Ovary (tissue), 10 donors: ENCODE measurements at places on chromosomes 13 and 19. TPM values are rescaled to one million over a fixed set of nuclear protein-coding genes. Genes with fewer than 3 reads are reported as not detected.
A peak's percentile ranks its signal among the peaks of the same experiment; 100 is the strongest.

DNA sequence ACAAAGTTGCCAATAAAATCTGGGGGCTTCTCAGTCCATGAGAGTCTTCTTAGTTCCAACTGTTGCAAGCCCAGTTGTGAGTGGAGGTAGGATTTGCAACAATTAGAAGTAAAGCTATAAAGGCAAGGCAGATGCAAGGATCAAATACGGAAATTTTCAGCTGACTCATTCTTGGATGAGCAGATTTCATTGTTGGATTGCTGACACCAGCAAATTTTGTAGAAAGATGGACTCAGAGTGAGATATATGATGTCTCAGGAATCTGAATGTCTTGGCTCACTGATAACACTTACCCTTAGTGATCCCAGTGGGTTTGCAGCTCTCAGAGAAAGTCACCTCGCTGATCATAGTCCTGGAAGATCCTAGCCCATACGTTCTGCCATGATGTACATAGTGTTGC, 209.0 kb downstream of the GPC6 start:
- no peak for DNase-seq

DNA sequence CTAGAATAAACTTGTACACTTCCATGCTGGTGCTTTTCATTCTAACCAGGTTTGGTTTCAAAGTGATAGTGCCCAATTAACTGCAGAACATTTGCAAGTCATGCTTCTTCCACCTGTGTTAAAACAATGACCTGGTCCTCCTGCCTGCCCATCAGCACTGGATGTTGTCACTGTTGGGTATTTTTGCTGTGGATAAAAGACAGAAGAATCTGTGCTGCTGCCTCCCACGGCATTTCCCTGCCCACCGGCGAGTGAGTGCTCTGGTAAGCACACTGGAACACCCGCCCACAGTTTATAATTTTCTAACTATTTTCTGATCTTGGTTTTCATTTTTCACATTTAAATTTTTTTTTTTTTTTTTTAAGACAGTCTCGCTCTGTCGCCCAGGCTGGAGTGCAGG, 2.3 kb upstream of the AKAP8 start:
- no peak for DNase-seq

GRCh38 chr19:38277969-38278680, 13.8 kb downstream of the SPINT2 start:
- peak; percentile 78 for DNase-seq

- no peak for DNase-seq
These were observed 84.0 kb downstream of the ATP11A start for GRCh38 chr13:112773601-112774447.

DNA sequence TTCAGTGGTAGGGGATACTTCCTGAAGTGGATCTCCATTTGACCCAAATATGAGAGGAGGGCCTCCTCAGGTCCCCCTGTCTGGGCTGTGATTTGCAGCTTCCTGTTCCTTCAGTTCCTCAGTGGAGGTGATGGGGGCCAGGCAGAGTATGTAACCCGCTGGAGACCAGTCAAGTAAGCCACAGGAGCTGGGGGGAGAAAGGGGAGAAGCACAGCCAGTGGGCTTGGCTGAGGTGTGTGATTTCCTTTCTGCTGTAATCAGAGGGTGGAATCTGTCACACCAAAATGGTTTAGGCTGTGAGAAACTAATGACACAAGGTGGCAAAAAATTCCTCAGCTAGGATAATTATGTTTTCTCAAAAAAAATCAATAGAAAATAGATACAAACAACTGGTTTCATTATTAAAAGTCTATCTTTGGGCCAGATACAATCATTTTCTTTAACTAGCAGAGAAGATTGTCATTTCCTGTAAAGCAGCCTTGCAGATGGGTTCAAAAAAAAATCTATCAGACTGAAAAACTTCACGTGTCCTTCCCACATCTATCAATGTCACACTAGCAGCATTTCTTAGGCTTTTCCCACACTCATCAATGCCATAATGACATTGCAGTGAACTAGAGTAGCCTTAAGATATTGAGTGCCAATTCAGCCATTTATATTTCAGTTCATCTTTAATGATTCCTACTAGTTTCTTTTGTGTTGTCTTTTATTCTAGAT, 1660.3 kb downstream of the EFNB2 start:
- no peak for DNase-seq

ANGPTL8 gene
- polyA plus RNA-seq, result 0.86 TPM

DNA sequence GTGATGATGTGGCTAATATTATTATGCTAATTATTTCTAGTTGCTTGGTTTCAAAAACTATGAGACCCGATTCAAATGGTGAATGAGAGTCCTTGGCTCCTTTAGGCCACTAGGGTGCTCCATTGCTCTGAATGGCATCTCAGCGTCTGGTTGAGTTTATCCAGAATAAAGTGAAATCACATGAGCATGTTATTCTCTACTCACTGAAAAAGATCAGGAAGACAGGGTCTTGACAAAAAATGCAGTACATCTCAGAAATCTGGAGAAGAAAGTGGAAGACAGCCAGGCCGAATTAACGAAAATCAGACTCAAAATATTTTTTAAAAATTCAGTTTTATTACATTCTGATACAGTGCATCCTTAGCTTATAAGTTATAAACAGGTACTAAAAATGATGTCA, 516.2 kb downstream of the MYO16 start:
- peak; percentile 36 for DNase-seq

- DNase-seq, result no peak
These were observed 4.9 kb upstream of the CARM1 start for GRCh38 chr19:10866495-10866894.

DNA sequence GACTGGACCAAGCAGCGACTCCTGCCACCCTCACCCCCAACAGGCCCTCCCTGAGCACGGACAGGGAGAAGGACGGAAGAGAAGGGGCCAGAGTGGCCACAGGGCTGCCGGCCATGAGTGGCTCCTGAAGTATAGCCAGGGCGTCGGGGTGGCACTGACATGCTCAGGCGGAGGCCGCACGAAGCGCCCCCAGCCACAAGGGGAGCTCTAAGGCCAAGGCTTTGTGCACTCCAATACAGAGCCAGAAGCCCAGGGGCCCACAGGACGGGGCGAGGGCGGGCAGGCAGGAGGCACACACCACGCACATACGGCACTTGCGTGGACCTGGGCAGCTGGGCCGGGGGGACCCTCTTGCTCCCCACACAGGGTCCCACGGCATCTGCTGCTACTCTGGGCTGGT, 52.0 kb downstream of the KLF2 start:
- DNase-seq, result no peak

GRCh38 chr19:21699197-21699596, 68.2 kb downstream of the ZNF100 start:
- no peak for DNase-seq

ANKRD24 gene
- 1.3 TPM for polyA plus RNA-seq

DNA sequence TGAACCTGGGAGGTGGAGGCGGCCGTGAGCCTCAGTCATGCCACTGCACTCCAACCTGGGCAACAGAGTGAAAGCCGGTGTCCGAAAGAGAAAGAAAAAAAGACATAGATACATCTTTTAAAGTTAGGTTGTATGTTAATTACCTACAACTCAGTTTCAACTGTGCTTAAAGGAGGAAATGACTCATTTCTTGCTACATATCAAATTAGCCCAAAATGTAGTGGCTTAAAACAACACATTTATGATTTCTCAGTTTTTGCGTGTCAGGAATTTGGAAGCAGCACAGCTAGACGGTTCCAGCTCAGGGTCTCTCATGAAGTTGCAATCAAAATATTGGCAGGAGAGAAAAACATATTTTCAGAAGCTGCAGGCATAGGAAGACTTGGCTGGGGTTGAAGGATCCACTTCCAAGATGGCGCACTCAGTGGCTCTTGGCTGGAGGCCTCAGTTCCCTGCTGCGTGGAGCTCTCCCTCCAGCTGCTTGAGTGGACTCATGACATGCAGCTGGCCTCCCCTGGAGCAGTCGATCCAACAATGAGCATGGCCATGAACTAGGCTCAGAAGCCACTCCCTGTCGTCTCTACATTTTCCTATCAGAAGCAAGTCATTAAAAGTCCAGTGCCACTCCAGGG, 7.1 kb downstream of the LDLR start:
- peak; percentile 62 for DNase-seq

CGB3 gene
- polyA plus RNA-seq, result not detected

GRCh38 chr13:92954746-92955145, 271.9 kb upstream of the GPC6 start:
- DNase-seq, result no peak

NAPSA gene
- 0.87 TPM for polyA plus RNA-seq

DNA sequence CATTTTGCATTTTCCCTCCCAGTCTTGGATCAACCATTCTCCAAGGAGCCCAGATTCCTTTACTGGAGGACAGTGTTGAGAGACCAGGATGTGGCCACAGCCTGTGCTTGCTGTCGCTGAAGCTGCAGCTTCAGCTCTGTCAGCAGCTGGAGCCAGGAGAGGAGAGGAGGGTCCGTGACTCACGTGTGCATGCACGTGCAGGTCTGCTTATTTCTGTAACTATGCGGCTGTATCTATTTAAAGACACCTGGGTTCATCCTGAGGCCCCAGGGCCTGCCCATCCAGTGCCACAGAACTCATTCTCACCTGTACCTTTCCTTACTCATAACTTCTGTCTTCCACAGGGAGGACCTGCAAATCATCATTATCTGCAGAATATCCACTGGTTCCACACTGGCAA, 8.2 kb upstream of the LAMP1 start:
- DNase-seq, result no peak

CCDC194 gene
- 1.8 TPM for polyA plus RNA-seq

DNA sequence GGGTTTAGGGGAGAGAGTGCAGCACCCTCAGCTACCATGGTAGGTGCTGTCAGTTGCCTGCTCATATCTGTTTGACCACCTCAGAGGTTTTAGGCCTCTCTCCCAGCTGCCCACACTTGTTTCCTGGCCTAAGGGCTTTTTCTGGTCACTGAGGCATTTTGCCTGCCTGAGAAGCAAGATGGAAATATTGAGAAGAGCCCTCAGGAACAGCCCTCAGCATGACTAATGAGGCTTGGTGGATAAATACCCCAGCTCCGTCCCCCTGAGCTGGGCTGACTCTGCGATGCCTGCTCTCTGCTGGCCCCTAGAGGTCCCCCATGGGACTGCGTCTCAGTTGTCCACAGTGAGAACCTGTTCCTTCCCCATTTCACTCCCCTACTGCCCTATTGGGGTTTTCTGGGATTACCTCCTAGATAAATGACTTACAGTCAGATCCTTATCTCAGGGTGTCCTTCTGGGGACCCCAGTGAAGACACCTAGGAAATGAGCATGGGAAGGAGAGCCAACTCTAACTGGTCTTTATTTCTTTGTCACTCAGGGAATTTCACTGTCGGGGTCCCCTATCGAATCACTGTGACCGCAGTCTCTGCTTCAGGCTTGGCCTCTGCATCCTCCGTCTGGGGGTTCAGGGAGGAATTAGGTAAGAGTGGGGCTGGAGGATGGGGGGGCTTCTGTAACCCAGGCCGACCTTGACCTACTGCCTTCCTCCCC, 13.3 kb downstream of the PALM3 start:
- DNase-seq, result no peak

DNA sequence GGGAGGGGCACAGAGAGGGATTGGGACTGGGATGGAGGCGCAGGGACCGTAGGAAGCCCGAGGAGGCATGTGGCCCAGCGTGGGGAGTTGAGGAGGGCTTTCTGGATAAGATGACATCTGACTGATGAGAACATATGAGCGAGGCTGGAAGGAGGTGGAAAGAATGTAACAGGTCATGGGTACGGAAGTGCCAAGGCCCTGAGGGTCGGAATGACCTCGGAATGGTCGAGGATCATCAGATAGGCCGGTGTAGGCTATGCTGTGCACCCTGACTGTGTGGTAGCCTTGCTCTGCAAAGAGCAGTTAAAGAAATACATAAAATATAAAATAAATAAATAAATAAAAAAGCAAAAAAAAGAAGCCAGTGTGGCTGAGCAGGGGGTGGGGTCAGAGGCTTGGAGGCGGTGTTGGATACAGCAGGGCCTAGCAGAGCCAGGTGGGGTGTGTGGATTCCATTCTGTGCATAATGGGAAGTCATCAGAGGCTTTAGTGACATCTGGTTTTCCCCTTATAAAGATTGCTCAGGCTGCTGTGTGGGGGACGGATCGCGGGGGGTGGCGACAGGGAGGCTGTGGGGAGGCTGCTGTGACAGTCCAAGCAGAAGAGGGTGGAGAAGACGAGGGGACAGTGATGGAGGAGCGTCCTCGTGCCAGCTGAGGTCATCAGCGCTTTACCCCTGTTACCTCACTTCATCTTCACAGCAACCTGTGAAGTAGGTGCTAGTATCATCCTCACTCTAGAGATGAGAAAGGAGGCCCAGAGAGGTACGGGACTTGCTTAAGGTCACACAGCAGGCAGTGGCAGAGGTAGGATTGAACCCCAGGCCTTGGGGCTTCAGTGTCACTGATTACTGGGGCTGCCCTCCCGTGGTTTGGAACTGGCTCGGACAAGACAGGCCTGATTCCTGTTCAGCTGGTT, 5.0 kb downstream of the PAK4 start:
- DNase-seq, result no peak

- no peak for DNase-seq
These were observed 343.9 kb downstream of the OXGR1 start for GRCh38 chr13:96650301-96650886.

DNA sequence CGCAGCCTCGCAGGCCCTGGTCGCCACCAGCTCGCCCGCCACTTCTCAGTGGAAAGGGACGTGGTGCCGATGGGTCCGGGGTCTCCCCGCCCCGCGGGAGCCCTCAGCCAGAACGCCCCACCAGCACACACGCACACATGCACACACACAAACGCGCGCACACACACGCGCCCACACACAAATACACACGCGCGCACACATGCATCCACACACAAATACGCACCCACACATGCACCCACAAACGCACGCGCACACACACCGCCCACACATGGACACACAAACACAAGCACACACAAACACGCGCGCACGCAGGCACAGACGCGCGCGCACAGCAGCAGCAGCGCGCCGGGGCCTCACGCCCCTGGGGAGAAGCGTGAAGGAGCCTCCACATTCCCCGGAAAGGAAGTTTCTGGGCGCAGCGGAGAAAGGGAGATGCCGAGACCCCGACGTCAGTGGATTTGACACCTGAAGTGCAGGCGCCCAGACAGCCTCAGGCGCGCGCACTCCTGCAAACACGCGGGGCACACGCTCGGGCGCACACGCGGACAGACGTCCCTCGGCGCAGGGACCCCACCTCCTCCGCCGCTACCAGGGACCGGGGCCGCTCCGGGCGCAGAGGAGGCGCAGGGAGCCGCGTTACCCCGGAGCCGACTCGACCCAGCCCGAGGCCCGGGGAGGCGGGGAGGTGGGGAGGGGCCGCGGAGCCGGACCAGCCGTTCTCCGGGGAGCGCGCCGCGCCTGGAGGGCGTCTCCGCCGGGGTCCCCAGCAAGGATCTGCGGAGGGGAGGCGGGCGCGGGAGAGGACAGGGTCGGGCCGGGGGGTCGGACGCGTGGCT, 622 bp downstream of the RASA3 start:
- DNase-seq, result peak; percentile 52

GRCh38 chr13:28820099-28821051, at the start of gene MTUS2:
MTUS2 (plus strand) TSS chr13:28820339.
- DNase-seq, result no peak

IL12RB1 gene
- polyA plus RNA-seq, result 0.22 TPM
